ENCODE measurements at places on chromosomes 12 and 14. TPM values are rescaled to one million over a fixed set of nuclear protein-coding genes. Genes with fewer than 3 reads are reported as not detected.

RASAL1 gene
- not detected for total RNA-seq

FGD6 gene
- 9.8 TPM for total RNA-seq

COX8C gene
- total RNA-seq, result not detected

BHLHE41 gene
- 6.1 TPM for total RNA-seq

OR4Q2 gene
- not detected for total RNA-seq

SOCS2 gene
- total RNA-seq, result 46.5 TPM

ENDOU gene
- total RNA-seq, result 0.40 TPM

ADGRD1 gene
- total RNA-seq, result 3.1 TPM

PTPRR gene
- 0.78 TPM for total RNA-seq

SERPINA12 gene
- total RNA-seq, result not detected

KCNMB4 gene
- 1.6 TPM for total RNA-seq

HOXC6 gene
- 2.3 TPM for total RNA-seq

PARPBP gene
- total RNA-seq, result 5.1 TPM

PTCSC3 gene
- not detected for total RNA-seq

APOF gene
- total RNA-seq, result not detected

PLEKHH1 gene
- total RNA-seq, result 0.20 TPM

FIGNL2 gene
- total RNA-seq, result under 0.01 TPM

ANKS1B gene
- 1.9 TPM for total RNA-seq

CLEC9A gene
- not detected for total RNA-seq
